GM19239 (cell line): ENCODE measurements at places on chromosomes 12 and 14.

DNA sequence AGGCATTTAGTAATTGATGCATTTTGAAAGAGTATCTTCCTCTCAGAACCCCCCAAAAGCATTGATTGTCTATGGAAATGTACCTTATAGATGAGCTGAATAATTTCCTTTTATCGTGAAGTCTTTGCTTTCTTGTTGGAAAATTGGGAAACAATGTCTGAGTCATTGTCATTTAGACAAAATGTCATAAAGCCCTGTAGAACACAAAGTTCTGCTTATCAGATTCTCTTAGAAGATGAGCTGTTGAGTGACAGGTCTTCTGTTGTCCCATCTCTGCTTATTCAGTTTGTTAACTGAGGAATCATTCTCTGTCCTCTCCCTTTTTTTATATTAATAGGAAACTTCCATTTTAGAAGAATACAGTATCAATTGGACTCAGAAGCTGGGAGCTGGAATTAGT, 22.9 kb downstream of the MAPKAPK5 start:
- DNase-seq: no peak

GRCh38 chr14:98955741-98956070, 316.3 kb downstream of the BCL11B start:
- no peak for DNase-seq

DNA sequence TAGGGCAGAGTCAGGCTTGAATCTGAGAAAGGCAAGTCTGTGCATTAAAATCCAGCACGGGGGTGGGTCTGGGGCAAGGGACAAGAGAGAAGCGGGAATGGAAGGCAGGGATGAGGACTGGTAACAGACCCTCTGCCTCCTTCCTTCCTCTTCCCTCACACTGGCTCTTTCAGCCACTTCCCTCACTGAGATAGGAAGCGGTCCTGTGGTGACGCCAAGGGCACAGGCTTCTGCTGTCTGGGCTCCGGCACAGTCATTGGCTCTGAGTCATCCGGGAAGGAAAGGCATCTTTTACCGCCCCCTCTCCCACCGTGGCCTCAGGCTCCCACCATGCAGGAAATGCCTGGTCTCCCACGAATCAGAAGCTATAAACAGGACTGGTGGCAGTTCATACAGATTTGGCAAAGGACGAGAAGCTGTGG, 70.2 kb downstream of the ETV6 start:
- no peak for DNase-seq

DNA sequence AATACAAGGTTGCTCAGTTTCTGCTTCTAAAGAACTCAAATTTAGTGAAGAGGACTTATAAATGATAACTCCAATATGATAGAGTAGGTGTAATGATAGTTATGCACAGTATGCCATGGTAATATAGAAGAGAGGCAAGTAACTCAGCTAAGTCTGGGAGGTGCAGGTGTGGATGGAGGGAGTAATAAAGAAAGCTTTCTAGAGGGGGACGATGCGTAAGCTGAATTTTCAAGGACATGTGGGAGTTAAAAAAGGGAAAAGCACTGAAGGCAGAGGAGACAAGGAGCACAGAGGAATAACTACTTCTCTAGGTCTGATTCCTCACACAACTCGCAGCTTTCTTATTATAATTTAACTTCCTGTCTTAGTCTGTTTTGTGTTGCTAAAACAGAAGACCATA, 49.1 kb upstream of the ZDHHC17 start:
- DNase-seq: no peak

DNA sequence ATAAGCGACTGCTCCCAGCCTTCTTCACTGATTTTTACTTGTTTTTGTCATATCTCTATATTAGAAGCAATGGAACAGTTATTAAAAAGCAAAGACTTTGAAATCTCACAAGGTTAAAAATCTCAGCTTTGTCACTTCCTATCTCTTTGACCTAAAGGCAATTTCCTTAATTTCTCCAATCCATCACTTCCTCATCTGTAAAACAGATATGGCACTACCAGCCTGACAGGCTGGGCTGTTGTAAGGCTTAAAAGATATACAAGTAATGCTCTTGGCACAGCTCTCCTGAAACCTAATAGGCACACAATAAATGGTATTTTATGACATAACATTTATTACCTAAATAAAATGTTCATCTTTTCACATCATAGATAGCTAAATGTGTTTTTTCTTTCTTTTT, 25.6 kb downstream of the ATXN2 start:
- no peak for DNase-seq

DNA sequence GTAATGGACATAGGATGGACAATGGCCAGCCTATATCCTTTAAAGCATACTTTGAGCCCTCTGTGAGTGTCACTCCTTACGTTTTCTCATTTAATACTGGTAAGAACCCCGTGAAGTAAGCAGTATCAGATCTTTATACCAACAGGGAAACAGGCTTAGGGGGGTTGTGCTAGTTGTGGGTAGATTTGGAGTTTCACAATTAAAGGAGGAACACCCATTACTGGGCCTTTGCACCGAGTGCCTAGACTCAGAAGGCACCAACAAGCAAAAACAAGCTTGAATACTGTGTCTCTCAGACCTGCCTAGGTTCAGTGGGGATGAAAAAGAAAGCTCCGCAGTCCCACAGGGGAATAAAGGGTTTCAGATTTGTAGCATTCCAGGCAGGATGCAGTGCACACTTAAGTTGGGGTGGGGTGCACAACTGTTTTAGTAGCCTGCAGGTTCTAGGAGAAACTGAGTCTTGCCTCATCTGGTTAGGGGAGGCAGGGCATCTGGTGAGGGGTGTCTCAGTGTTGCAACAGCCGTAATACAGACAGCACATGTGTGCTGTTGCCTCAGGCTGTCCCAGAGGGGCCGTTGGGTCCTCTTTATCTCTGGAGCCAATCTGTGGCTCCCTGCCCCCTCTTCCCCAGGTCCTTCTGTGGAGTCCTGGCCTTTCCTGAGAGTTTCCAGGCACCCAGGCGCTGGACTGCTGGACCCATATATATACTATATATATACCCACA, 51.2 kb downstream of the IRAK3 start:
- no peak for DNase-seq

- DNase-seq: no peak
Observed at GRCh38 chr12:124027753-124028554, 54.9 kb downstream of the ZNF664 start.

- no peak for DNase-seq
Observed at GRCh38 chr14:81211844-81212243, 8.9 kb downstream of the GTF2A1 start.

- peak; percentile 31 for DNase-seq
Observed at GRCh38 chr12:8860165-8860961, 37.9 kb downstream of the A2ML1 start.

GRCh38 chr14:88007608-88008007, 2.7 kb downstream of the GPR65 start:
- DNase-seq: no peak

- no peak for DNase-seq
Observed at GRCh38 chr14:50961605-50962221, 17.4 kb upstream of the PYGL start.

GRCh38 chr12:64767495-64767894, 8.3 kb upstream of the GNS start:
- DNase-seq: no peak

DNA sequence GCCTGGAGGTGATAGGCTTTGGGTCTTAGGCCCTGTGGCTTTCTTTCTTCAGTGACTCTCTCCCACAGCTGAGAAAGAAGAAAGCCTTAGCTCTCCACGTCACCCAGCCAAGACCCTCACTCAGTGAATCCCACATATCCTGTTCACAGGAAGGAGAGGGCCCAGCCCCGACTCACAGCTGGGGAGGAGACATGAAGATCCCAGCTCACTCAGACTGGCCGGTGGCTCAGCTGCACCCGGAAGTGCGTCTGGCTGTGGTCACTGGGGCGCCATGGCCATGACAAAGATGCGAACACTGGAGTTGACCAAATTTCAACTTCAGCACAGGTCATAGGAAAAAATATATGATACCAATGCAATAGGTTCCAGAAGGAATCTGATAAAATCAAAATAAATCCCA, 14.2 kb downstream of the DLK1 start:
- no peak for DNase-seq

DNA sequence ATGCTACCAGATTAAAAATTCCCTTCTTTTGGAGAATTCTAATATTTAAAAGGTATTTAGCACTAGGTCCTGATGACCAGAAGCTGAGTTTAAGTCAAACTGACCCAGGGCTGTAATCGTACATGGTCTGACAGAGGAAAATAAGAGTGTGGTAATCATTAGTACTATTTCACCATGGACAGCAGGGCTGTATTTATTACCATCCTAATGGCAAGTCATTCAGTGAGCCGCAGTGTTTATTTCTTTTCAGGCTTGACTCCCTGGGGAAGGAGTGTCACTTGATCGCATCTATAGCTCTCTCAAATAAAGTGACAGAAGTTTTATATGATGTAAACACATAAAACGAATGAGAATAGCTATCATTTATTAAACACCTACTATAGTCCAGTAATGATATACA, 261.8 kb downstream of the BTG1 start:
- no peak for DNase-seq

- no peak for DNase-seq
Observed at GRCh38 chr14:54640506-54640905, 73.6 kb downstream of the SAMD4A start.

DNA sequence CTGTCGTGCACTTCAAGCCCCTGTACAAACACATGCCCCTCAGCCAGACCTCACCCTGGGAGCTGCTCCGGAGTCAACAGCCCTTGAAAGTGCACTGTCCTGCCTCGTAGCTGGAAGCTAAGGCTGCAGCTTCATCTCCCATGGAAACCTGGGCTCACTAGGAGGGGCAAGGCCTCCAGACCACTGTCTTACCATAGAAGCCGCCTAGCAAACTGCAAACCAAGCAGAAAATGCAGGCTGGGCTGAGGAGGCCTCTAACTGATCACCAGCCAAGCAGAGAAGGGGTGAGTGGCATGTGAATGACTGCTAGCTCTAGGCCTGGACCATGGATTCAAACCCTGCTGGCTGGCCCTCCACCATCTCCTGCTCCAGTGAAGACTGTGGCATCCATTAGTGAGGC, 340.2 kb downstream of the CACNA1C start:
- DNase-seq: no peak

GRCh38 chr12:5230156-5230555, 186.5 kb downstream of the KCNA5 start:
- no peak for DNase-seq

DNA sequence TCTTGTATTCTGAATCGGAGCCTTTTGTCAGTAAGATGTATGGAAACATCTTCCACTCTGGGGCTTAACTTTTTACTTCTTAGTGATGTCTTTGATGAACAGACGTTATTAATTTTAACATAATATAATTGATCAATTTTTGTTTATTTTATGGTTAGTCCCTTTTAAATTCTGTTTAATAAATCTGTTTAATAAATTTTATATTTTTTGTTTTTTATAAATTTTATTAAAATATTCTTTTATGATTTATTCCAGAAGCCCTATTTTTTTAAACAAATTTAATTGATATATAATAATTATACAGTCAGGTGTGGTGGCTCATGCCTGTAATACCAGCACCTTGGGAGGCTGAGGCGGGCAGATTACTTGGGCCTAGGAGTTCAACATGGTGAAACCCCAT, 235.1 kb downstream of the AEBP2 start:
- no peak for DNase-seq

- no peak for DNase-seq
Observed at GRCh38 chr12:26011099-26011498, 52.6 kb downstream of the RASSF8 start.

GRCh38 chr12:50087995-50088394, 2.9 kb downstream of the SMARCD1 start:
- no peak for DNase-seq

- peak; percentile 57 for DNase-seq
Observed at GRCh38 chr12:112900298-112901145, 6.2 kb upstream of the OAS1 start.

- DNase-seq: no peak
Observed at GRCh38 chr14:82431031-82431430, 897.4 kb upstream of the SEL1L start.

- DNase-seq: no peak
Observed at GRCh38 chr12:14986449-14986848, 13.6 kb downstream of the PDE6H start.

DNA sequence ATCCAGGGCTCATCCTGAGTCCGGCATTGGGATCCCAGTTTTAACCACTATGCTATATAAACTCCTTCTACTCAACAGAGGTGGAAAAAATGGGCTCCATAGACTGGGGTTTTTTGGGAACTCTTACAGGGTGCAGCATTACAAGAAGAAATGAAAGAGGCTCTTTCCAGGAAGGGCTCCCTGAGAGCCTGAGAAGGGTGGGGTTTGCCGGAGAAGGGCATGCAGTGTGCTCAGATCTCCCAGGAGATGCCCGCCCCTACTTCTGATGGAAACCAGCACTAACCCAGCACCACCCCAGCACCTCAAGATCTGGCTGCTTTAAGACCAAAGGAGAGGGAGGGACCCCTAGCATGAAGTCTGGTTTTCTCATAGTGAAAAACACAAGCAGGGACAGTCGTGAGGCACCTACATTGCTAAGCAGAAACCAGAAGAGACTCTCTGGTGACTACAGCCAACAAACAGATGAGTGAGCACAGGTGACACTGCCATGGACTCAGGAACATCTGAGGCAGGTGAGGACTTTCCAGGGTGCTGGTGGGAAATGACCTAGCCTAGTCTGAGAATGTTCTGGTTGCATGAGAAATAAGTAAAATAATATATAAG, 43.9 kb upstream of the HSP90B1 start:
- no peak for DNase-seq

DNA sequence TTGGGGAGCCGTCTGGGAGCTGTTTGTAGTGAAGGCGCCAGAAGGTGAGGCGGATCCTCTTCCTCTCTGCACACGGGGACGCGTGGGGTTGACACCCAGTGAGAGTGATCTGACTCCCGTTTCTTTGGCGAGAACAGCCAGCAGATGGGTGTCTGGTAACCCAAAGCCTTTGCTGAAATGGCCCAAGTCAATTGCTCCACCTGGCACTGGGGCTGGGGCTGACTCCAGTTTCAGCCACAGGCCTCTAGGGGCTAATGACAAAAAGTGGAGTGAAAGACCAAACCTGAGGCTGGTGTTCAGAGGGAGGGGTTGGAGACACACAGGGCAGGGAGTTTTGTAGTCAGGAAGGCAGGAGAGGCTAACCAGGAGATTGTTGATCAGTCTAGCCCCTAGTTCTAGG, 87.0 kb downstream of the FRMD6 start:
- peak; percentile 14 for DNase-seq

- peak; percentile 23 for DNase-seq
Observed at GRCh38 chr12:93245543-93245942, 132.2 kb upstream of the NUDT4 start.

DNA sequence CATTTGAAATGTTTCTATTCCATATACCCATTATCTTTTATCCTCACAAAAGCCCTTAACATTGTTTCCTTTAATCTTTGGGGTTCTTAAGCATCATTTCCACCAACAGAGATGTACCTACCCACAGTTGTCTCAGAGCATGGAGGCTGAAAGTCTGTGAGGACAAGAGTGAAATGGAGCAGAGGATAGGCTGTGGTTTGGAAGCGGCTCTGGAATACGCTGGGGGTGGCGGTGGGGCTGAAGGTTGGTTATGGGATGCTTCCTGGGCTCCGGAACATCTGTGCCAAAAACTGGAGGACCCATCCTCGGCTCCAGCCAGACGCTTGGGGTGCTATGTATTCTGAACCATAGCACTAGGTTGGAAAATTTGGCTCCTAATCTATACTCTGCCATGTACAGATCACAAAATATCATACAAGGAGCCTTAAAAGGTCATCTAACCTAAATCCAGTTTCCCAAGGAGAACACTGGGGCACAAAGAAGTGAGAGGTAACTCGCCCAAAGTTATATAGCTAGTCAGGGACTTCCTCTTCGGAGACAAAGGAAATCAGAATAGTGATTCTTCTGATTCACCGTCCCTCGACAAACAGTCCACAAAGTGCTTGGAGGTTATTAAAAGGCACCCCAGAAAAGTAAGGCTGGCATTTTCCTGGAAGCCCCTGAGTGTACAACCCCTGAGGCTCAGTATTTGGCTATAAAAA, 2.5 kb downstream of the PPP1R3E start:
- no peak for DNase-seq
